Thoracic aorta (tissue), 2 donors: ENCODE measurements at places on chromosomes 11 and 22. TPM values are rescaled to one million over a fixed set of nuclear protein-coding genes. Genes with fewer than 3 reads are reported as not detected.

The TPCN2 gene
- 34.7 TPM for total RNA-seq

The TMPRSS6 gene
- not detected for total RNA-seq

The SOX6 gene
- 0.56 TPM for total RNA-seq

The PRDX5 gene
- total RNA-seq = 136 TPM

The FGF4 gene
- not detected for total RNA-seq

The PGA3 gene
- 4.3 TPM for total RNA-seq

The CEND1 gene
- not detected for total RNA-seq

The CD248 gene
- 32.4 TPM for total RNA-seq

The OTOG gene
- not detected for total RNA-seq

The TTLL8 gene
- total RNA-seq = not detected

The APOL3 gene
- 53.1 TPM for total RNA-seq

The CALCA gene
- total RNA-seq = not detected

The KLHL35 gene
- 7.9 TPM for total RNA-seq

The OSBP2 gene
- total RNA-seq = 0.71 TPM

The KCNK7 gene
- total RNA-seq = 0.95 TPM

The OR51M1 gene
- not detected for total RNA-seq

The OR2D2 gene
- total RNA-seq = 1.3 TPM

The KIF18A gene
- total RNA-seq = 0.28 TPM

The XKR3 gene
- total RNA-seq = not detected

The GLYATL2 gene
- not detected for total RNA-seq

The GGTLC3 gene
- total RNA-seq = not detected

The RGL4 gene
- not detected for total RNA-seq

The RIC3 gene
- 17.7 TPM for total RNA-seq

The KDM4D gene
- 1.9 TPM for total RNA-seq

The MAPK8IP1 gene
- 9.5 TPM for total RNA-seq

The CALCB gene
- 1.5 TPM for total RNA-seq

The IGF2 gene
- total RNA-seq = 39.4 TPM

The OR5A1 gene
- total RNA-seq = not detected

The C22orf42 gene
- not detected for total RNA-seq

The PPP2R5B gene
- 38.2 TPM for total RNA-seq

The KIRREL3 gene
- not detected for total RNA-seq

The SULT4A1 gene
- total RNA-seq = not detected

The CCND1 gene
- 142 TPM for total RNA-seq

The SLC22A9 gene
- total RNA-seq = not detected

The PRRG4 gene
- total RNA-seq = 2.3 TPM
